ENCODE measurements at places on chromosomes 6 and 20.

DNA sequence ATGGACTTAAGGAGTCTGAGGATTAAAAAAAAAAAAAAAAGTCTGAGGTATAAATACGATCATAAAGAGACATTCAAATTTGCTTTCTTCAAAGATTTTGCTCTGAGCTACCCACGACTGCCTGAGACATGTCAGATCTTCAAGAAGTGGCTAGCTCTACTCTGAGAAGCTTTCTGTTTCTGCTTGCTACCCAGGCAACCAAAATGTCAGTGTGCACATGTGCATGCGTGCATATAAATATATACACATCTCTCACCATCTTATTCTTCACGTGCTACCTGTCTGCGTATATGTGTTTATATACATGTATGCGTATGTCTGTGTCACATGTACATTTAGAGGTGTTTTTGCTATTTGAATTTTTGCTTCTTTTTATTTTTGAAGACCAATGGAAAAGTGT, 299.6 kb upstream of the STXBP5 start:
- H3K36me3 ChIP-seq = no peaks in the 10 kb centered on the region
- no peak for DNase-seq
- H3K27ac ChIP-seq = no peak overlapping the region
- H3K27me3 ChIP-seq = no peaks in the 10 kb centered on the region

GRCh38 chr6:137389150-137389704, 105.0 kb downstream of the OLIG3 start:
- peaks cover 44% of the 10 kb centered on the region for H3K4me1 ChIP-seq
- peak overlapping the region; percentile 86 for H3K27ac ChIP-seq
- peaks cover 4% of the 10 kb centered on the region for H3K27me3 ChIP-seq
- peak; percentile 81 for DNase-seq
- peaks cover 18% of the 10 kb centered on the region for H3K36me3 ChIP-seq

- no peak overlapping the region for H3K27ac ChIP-seq
- peaks cover 12% of the 10 kb centered on the region for H3K27me3 ChIP-seq
- DNase-seq = no peak
- H3K36me3 ChIP-seq = no peaks in the 10 kb centered on the region
- no peaks in the 10 kb centered on the region for H3K4me1 ChIP-seq
- no peak overlapping the region for H3K4me3 ChIP-seq
These were observed 25.0 kb upstream of the FAM217A start for GRCh38 chr6:4103929-4104328.

- H3K27ac ChIP-seq = no peak overlapping the region
- H3K27me3 ChIP-seq = peaks cover 4% of the 10 kb centered on the region
- H3K4me1 ChIP-seq = peaks cover 10% of the 10 kb centered on the region
- H3K36me3 ChIP-seq = peaks cover 8% of the 10 kb centered on the region
These were observed 4.3 kb upstream of the MTG2 start for GRCh38 chr20:62178316-62179161.

GRCh38 chr20:22464312-22465003, 119.9 kb downstream of the FOXA2 start:
- no peaks in the 10 kb centered on the region for H3K4me1 ChIP-seq
- H3K27ac ChIP-seq = peak overlapping the region; percentile 60
- no peak overlapping the region for H3K4me3 ChIP-seq
- DNase-seq = no peak
- H3K36me3 ChIP-seq = no peaks in the 10 kb centered on the region

GRCh38 chr6:45667300-45667699, 289.6 kb upstream of the SUPT3H start:
- no peak overlapping the region for H3K27ac ChIP-seq
- peaks cover 40% of the 10 kb centered on the region for H3K4me1 ChIP-seq

- no peak overlapping the region for H3K27ac ChIP-seq
- H3K4me3 ChIP-seq = no peak overlapping the region
- H3K36me3 ChIP-seq = no peaks in the 10 kb centered on the region
- no peak for DNase-seq
- no peaks in the 10 kb centered on the region for H3K4me1 ChIP-seq
These were observed 93.7 kb upstream of the EDN1 start for GRCh38 chr6:12196326-12196936.

DNA sequence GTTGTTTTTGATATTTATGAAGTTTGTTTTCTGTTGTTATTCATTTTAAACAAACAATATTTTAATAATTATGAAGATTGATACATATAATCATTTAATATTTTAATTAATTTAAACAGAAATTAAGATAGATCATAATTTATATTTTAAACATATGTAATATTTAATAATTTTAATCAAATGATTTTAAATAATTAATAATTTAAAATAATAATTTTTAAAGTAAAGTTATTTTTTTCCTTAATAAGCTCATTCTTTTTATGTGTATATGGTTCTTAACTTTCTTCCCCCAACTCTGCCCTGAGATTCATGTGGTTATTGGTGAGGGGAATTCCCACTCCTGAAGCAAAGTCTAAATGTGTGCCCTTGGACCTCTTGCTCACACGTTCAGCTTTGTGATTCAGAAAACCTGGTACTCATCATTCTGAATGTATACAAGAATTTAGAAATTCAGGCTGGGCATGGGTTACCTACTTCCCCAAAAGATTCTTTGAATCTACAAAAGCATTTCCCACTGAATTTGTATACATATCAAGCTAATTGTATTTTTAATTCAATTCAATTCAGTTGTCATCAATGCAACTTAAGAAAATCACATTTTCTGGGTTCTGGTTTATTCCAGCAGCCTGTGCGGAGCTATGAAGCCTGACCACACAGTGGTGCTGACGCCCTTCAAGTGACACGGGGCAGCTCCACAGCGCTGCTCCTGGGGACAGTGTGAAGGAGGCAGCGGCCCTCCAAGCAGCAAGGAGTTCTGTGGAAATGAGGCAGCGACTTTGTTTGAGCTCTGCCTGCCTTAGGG, 168.9 kb upstream of the UST start:
- H3K27me3 ChIP-seq = peaks cover 12% of the 10 kb centered on the region
- H3K4me3 ChIP-seq = no peak overlapping the region
- H3K4me1 ChIP-seq = no peaks in the 10 kb centered on the region
- H3K27ac ChIP-seq = no peak overlapping the region
- no peaks in the 10 kb centered on the region for H3K36me3 ChIP-seq
- peak; percentile 53 for DNase-seq

DNA sequence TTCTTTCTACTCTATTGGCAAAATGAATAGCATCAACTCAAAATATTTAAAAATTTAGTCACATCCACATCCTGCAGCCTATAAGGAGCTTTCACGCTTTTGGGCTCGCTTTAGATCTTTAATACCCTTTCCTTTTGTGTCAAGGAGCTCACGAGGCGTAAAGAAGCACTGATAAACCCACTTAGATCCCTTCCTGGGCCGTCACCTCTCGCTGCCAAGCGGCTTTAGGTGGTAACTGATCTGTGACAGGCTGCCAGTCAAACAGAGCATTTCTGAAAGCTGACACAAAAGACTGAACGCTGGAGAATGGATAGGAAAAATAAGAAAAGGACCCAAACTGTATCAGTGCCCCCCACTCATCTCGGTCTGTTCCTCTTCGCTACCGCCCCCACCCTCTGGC, 385.7 kb upstream of the MMS22L start:
- DNase-seq = no peak
- H3K27me3 ChIP-seq = no peaks in the 10 kb centered on the region
- H3K36me3 ChIP-seq = no peaks in the 10 kb centered on the region
- no peak overlapping the region for H3K4me3 ChIP-seq

DNA sequence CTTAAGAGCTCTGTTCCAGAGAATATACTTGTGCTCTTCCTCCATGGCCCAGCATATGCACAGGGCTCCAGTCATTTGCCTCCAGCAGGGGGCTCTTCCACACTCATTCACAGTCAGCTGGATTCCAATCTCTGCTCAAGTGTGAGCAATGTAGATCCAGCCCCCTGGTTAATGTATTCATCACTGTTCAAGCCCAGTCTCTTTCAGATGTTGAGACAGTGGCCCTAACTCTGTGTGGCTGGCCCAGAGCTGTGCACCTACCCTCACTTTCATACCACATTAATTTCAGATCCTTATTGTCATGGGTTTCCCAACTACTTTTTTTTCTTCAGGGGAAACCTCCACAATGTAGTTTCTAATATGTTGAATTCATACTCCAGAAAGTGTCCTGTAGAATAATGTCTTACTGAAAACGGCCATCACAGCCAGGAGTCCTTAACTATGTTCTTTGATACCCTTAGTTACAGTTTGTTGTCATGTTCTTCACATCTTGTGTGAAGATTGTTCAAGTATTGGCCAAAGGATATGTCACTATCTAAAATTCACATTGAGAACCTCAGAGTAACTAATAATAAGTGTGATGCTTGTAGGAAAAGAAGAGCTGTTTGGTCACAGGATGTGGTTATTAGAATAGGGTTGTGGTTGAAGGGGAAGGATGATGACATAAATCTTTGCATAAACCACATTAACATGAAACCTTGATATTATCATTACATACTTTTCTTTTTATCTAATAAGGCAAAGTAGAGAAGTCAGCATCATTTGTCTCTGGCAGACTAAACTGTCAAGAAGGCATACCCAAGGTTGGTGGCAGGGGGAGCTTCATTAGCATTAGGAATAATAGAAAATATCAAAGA, 14.4 kb upstream of the HLA-DQA1 start:
- no peaks in the 10 kb centered on the region for H3K27me3 ChIP-seq
- H3K4me3 ChIP-seq = peak overlapping the region; percentile 18
- peaks cover 9% of the 10 kb centered on the region for H3K36me3 ChIP-seq
- DNase-seq = peak; percentile 62
- H3K4me1 ChIP-seq = peaks cover 51% of the 10 kb centered on the region

DNA sequence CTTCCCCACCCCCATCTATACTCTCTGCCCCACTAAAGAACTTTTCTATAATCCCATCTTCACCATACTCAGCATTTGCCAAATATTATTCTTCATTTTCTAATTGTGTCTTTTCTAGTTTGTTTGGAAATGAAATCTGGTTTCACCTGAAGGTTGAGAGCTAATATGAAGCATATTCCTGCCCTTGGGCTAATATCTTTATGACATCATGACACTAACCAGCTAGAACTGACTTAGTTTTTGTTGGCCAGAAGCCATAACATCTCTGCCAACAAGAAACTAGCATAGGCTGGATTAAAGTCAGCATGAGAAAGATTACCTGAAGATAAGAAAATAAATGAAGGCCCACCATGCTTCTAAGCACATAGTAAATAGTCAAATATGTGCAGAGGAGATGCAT, 16.7 kb downstream of the UNC5CL start:
- peaks cover 6% of the 10 kb centered on the region for H3K4me1 ChIP-seq
- H3K27ac ChIP-seq = no peak overlapping the region
- DNase-seq = no peak
- H3K4me3 ChIP-seq = no peak overlapping the region

DNA sequence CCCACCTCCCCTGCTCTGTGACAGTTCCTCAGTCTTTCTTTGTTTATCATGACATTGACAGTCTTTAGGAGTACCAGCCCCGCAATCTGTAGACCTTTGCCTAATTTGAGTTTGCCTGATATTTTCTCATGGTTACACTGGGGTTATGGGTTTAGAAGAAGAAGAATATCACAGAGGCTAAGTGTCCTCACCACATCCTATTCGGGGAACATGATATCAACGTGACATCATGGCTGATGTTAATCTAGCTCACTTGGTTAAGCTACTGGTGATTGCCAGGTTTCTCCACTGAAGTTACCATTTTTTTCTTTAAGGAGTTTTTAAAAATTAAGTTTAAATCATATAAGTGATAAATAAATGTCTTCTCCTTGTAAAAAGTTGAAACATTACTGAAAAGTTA, 127.5 kb downstream of the CEP57L1 start:
- peaks cover 8% of the 10 kb centered on the region for H3K27me3 ChIP-seq
- no peak for DNase-seq
- no peak overlapping the region for H3K27ac ChIP-seq
- H3K4me1 ChIP-seq = peaks cover 34% of the 10 kb centered on the region
- no peaks in the 10 kb centered on the region for H3K36me3 ChIP-seq
- H3K4me3 ChIP-seq = no peak overlapping the region

GRCh38 chr20:14569641-14570040, 232.2 kb upstream of the FLRT3 start:
- no peaks in the 10 kb centered on the region for H3K4me1 ChIP-seq
- H3K27me3 ChIP-seq = no peaks in the 10 kb centered on the region
- H3K36me3 ChIP-seq = no peaks in the 10 kb centered on the region
- H3K4me3 ChIP-seq = no peak overlapping the region
- no peak overlapping the region for H3K27ac ChIP-seq

DNA sequence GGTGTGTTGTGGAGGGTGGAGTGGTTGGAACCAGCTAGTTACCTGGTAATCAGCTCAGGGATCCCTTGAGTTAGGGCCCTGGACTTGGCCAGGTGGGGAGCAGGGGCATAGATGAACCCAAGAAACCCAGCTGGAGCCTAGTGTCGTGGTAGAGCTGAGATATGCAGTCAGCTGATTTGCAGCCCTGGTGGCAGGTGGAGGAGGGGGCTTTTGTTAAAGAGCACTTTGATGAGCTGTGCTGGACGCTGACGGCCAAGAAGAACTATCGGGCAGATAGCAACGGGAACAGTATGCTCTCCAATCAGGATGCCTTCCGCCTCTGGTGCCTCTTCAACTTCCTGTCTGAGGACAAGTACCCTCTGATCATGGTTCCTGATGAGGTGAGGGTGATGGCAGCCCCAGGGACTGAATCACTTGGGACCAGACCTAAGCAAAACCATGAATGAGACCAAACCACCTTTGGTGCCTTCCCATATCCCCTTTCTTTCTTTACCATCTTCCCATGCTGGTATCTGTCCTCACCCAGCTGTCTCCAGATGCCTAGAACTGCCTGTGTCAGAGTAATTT, 12.7 kb downstream of the DEF6 start:
- H3K4me1 ChIP-seq = peaks cover 88% of the 10 kb centered on the region
- peak overlapping the region; percentile 97 for H3K27ac ChIP-seq
- H3K36me3 ChIP-seq = peaks cover 80% of the 10 kb centered on the region
- peak; percentile 46 for DNase-seq
- H3K27me3 ChIP-seq = no peaks in the 10 kb centered on the region

- H3K4me3 ChIP-seq = no peak overlapping the region
- H3K27ac ChIP-seq = no peak overlapping the region
- peaks cover 4% of the 10 kb centered on the region for H3K4me1 ChIP-seq
- peaks cover 1% of the 10 kb centered on the region for H3K36me3 ChIP-seq
- DNase-seq = no peak
These were observed 77.5 kb upstream of the BEND3 start for GRCh38 chr6:107192830-107193229.

GRCh38 chr6:44485601-44486401, 98.3 kb downstream of the CDC5L start:
- H3K4me3 ChIP-seq = no peak overlapping the region
- H3K27ac ChIP-seq = no peak overlapping the region
- H3K27me3 ChIP-seq = peaks cover 16% of the 10 kb centered on the region
- H3K4me1 ChIP-seq = no peaks in the 10 kb centered on the region
- H3K36me3 ChIP-seq = no peaks in the 10 kb centered on the region

GRCh38 chr6:170575250-170575649, 9.2 kb downstream of the PDCD2 start:
- H3K27me3 ChIP-seq = no peaks in the 10 kb centered on the region
- no peak overlapping the region for H3K4me3 ChIP-seq
- H3K27ac ChIP-seq = no peak overlapping the region
- H3K36me3 ChIP-seq = peaks cover 43% of the 10 kb centered on the region
- no peaks in the 10 kb centered on the region for H3K4me1 ChIP-seq

GRCh38 chr6:134015719-134016557, 36.5 kb downstream of the SLC2A12 start:
- no peak for DNase-seq
- H3K27me3 ChIP-seq = peaks cover 6% of the 10 kb centered on the region
- H3K4me1 ChIP-seq = no peaks in the 10 kb centered on the region
- no peak overlapping the region for H3K4me3 ChIP-seq

- H3K36me3 ChIP-seq = peaks cover 60% of the 10 kb centered on the region
- H3K4me3 ChIP-seq = no peak overlapping the region
- H3K27me3 ChIP-seq = no peaks in the 10 kb centered on the region
- H3K27ac ChIP-seq = no peak overlapping the region
- no peak for DNase-seq
These were observed 19.9 kb downstream of the ROMO1 start for GRCh38 chr20:35718972-35719635.

GRCh38 chr20:689348-689747, 13.7 kb upstream of the SCRT2 start:
- H3K27me3 ChIP-seq = peaks cover 7% of the 10 kb centered on the region
- no peak for DNase-seq
- H3K36me3 ChIP-seq = no peaks in the 10 kb centered on the region
- H3K4me3 ChIP-seq = no peak overlapping the region

Data from activated naive CD4-positive, alpha-beta T cell treated with anti-CD3 and anti-CD28 coated beads, Interleukin-2, amount 10 ng/mL, durations not matched to agents 7 days and 5 days (primary cell).